ENCODE measurements at places on chromosomes 5 and 9.
A peak's percentile ranks its signal among the peaks of the same experiment; 100 is the strongest.

- no peak for DNase-seq
Observed at GRCh38 chr5:132601071-132601728, 44.4 kb downstream of the RAD50 start.

DNA sequence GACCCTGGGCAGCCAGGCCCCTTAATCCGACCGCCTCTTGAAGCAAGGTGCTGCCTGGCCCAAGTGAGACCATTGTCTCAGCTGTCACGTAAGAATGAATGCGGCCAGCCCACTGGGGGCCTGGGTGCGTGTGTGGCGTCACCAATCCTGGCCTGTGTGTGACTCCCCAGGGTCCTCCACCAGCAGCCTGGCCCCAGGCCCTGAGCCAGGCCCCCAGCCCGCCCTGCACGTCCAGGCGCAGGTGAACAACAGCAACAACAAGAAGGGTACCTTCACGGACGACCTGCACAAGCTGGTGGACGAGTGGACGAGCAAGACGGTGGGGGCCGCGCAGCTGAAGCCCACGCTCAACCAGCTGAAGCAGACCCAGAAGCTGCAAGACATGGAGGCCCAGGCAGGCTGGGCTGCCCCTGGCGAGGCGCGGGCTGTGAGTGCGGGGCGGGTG, 124.2 kb downstream of the WNK2 start:
- DNase-seq: no peak

DNA sequence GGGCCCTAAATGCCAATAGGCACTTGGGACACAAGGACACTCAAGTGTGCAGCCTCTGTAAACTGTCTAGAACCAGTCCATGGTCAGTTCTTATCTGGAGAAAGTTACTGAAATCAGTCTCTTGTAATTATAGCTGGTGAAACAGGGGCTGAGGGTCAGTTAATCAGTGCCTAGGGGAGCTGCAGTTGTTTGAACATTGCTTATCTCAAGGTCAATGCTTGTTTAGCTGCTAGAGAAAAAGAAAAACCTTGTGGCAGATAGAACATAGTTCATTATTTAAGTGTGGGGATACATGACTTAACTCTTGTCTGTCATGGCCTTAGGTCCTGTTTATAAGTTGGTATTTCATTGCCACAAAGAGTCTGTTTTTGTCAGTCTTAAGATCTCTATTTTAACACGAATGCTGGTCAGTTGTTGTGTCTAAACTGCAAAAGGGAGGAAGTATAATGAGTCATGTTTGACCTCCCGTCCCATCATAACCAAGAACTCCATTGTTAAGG, 108.0 kb downstream of the STARD4 start:
- DNase-seq: no peak

- peak; percentile 76 for DNase-seq
Observed at GRCh38 chr5:132830436-132831094, at the start of gene SHROOM1. Gene SHROOM1 (minus strand): TSS chr5:132830647. CDS start chr5:132826140, 4,507 bp downstream.

DNA sequence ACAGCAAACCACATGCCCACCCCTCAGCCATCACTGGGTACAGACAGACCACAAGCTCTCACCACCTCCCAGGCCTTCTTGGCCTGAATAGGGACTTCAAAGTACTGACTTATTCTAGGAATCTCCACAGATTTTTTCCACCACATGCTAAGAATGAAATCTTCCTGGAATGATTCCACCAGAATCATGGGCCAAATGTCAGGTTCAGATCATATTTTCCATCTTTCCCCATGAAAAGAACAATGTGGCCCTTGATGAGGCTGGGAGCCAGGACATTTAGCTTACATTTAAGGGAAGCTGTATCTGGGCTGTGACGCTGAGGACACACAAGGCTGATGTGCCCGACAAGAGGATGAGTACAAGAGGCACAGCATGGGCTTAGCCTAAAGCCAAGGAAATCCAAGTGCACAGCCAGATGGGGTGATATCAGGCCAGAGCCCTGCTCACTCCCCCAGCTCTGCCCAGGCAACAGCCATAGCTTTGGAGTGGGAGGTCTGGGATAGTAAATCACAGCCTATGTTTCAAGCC, 28.1 kb downstream of the ACSL6 start:
- DNase-seq: no peak

DNA sequence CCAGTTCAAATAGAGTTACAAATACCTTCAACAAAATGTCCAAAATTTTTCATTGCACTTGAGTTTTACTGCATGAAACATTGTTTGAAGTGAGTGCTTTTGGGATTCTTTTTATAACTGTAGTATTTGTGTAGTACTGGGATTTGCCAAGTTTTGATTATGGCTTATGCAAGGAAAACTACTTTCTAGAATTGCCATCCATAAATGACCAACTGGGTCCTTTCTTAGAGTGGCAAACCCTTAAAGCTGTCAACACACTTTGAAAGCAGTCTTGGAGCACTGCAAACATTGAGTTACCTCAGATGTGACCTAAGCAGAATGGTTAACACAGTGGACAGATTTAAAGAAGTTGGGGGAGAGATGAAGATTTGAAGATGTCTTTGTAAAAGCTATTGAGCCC, 379.6 kb upstream of the ZNF608 start:
- DNase-seq: no peak

DNA sequence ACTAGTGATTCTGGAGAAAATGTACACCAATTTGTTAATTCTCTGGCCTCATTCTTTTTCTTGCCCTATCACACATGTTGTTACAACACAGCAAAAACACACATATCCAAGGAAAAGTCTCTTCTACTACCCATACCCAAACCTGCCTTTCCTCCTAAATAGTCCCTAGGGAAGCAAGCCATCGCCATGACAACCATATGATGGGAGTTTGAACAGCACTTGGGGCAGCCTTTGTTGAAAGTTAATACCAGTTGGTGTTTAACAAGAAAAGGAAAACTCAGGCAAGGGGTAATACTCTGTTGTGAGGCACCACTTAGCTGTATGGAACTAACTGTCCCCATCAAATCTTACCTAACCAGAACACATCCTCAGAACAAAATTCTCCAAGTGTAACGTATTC, 1.7 kb downstream of the TRPM3 start:
- no peak for DNase-seq

DNA sequence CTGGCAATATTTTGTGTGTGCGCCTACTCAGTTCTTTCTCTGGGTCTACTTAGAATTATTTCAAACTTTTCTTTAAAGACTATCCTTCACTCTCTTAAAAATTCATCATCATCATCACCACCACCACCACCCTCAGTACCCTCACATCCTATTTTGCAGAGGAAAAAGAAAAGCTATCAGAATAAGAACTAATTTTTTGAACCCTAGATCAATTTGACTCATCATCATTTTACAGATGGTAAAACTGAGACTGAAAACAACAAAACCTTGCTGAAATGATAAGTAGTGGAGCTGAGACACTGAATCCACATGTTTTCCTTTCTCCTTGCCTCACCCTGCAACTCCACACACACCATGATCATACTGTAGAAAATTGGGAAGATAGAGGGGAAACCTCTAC, 119.3 kb downstream of the SSBP2 start:
- DNase-seq: no peak

GRCh38 chr9:21964925-21965385, 29.2 kb downstream of the CDKN2A start:
- DNase-seq: no peak

GRCh38 chr9:81782313-81782995, 93.1 kb upstream of the TLE1 start:
- no peak for DNase-seq

DNA sequence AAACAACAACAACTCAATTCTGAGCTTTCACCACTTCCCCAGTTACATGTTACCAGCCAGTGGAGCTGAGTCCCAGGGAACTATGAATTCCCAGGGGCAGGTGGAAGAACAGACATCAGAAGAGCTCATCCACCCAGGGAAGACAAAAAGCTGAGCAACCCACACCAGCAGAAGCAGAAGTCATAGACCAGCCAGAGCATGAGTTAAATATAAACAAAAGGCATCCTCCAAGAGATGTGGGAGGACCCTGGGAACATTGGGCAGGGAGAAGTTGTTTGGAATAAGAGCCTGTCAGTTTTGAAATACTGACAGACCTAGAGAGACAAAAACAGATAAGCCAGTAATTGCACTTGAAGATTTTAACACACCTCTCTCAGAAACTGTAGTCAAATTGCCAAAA, 102.3 kb upstream of the LMX1B start:
- DNase-seq: no peak

- DNase-seq: no peak
Observed at GRCh38 chr5:134590992-134591659, 41.5 kb downstream of the SAR1B start.

DNA sequence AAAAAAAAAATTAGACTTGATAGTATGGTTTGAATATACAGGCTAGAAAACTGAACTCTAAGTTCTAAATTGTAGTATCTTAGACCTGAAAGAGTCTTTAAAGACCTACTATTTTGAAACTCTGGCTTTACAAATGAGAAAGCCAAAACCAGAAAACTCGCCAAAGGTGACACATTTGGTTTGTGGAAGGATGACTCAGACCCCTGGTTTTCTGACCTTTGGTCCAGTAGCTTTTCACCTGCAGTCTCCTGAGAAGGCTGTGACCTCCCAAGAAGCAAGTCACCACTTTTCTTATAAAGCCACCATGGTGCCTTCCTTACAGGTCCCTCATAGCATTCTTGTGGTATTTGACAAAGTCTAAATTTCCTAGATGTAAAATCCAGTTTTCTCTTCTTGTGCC, 102.1 kb upstream of the CEP78 start:
- no peak for DNase-seq

Data from RWPE2 (cell line).